Central memory CD4-positive, alpha-beta T cell (primary cell): ENCODE measurements at places on chromosomes 1 and 21.

DNA sequence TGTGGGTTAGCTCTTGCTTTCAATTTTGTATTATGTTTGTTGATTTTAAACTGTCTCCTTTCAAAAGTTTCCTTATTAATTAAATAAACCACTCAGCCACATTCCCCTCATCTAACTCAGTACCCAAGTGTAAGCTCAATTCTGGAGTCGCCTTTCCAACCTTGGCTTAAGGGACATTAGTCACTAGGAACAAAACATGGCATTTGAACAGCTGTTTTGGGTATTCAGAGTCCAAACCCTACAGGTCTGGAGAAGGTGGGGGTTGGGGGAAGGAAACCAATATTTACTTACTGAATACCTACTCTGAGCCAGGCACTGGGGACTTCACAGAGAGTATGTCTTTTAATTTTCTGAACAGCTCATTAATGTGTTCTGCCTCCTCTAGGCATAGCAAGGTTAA, 117.2 kb upstream of the JUN start:
- DNase-seq = no peak

GRCh38 chr21:43325968-43326715, 100.8 kb downstream of the SIK1 start:
- no peak for DNase-seq

GRCh38 chr1:59541161-59541560, 244.3 kb downstream of the FGGY start:
- no peak for DNase-seq

DNA sequence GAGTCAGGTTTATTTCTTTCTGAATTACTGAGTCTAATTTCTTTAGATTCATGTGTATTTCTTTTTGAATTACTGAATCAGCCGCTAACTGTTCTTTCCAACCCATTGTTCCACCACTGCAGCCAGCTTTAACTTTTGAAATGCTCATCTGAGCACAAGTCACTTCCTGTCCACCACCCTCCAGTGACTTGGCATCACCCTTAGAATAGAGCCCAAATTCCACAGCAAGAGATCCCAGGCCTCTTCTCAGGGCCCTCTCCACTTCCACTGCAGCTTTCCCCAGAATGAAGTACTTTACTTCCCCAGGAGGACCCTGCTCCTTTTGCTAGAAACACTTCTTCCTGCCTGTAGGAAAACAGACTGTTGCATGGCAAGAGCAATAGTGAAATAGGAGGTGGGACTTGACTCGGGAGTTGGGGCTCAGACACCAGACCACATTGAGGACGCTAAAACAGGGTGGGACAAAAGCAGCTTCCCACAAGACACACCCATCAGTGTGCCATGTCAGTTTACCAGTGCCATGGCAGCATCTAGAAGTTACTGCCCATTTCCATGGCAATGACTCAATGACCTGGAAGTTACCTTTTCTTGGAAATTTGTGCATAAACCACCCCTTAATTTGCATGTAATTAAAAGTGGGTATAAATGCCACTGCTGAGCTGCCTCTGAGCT, 56.5 kb upstream of the ADAR start:
- no peak for DNase-seq

DNA sequence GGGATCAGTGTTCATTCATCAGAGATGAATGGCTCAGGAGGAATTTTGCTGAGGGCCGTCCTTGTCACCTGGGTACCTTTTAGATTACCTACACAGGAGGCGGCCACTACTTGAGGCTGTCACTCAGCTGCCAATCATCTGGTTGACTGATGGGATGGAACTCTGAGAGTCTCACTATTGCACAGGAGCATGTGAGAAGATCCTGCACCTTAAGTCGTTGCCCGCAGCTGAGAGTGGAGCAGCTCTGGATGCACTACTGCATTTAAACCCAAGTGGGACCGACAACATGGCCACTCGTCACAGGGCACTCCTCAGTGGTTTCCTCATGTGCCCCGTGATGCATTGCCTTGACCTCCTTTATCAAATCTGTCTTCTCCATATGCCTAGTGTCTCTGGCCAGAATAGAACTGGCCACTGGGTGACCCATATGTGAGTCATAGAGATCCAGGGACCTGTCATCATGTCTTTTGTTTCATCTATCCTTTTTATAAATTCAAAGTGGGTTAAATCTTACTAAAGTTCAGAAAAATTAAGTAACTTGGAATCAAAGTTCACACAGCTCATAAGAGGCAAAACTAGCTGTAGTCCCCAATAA, 165.5 kb downstream of the ZSCAN20 start:
- no peak for DNase-seq

DNA sequence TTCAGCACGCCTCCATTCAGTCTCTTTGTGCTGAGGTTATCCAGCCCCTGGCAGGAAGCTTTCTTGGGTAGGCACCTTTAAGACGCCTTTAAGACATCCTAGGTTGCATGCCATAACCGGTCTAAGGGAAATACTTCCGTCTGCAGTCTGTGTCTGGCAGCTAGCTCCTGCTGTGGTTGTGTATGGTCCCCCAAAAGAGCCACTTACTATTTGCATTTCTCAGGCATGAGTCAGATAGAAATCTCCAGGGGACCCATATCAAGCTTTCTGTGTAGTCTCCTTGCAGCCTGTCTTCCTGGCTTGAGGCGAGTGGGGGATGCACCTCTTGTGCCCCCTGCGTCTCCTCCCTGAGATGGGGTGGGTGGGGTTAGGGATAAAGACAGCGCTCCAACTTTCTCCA, 10.0 kb upstream of the RYR2 start:
- no peak for DNase-seq

GRCh38 chr1:228825840-228826484, 90.7 kb downstream of the RHOU start:
- DNase-seq = no peak

GRCh38 chr1:182350839-182351238, 40.8 kb downstream of the GLUL start:
- no peak for DNase-seq

- DNase-seq = no peak
Observed at GRCh38 chr1:156571261-156571852, 1.0 kb downstream of the IQGAP3 start.

DNA sequence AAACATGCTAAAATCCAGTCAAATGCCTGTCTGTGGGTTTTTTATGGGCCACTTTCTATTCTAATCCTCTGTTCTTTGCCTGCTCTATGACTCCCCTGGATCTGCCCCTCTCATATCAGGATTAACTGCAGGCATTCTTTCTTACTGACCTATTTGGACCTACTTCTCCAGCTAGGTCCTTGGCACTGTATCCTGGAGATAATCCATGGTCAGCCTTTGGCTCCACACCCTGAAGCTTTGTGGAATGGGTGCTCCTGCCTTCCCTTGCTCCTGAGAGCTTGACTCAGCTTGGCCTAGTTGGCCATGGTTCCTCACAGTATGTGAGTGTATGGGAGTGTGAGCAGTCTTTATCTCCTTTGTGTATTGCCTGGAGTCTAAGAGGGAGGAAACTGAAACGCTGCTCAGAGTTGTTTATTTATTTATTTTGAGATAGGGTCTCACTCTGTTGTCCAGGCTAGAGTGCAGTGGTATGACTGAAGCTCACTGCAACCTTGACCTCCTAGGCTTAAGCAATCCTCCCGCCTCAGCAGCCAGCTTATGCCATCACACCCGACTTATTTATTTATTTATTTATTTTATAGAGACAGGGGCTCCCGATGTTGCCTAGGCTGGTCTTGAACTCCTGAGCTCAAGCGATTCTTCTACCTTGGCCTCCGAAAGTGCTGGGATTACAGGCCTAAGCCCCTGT, 28.7 kb upstream of the CDC14A start:
- DNase-seq = no peak

- no peak for DNase-seq
Observed at GRCh38 chr21:37509802-37510393, 143.3 kb downstream of the DYRK1A start.

- DNase-seq = no peak
Observed at GRCh38 chr1:54551891-54552290, 3.9 kb downstream of the ACOT11 start.

- no peak for DNase-seq
Observed at GRCh38 chr1:58284225-58284510, 262.4 kb downstream of the OMA1 start.

- no peak for DNase-seq
Observed at GRCh38 chr1:166705376-166706289, 133.6 kb upstream of the POGK start.

GRCh38 chr1:161162806-161163205, 3.4 kb upstream of the PPOX start:
- no peak for DNase-seq

- DNase-seq = no peak
Observed at GRCh38 chr1:79791488-79792218, 785.1 kb upstream of the ADGRL4 start.
